ENCODE measurements at places on chromosomes 3 and 15. TPM values are rescaled to one million over a fixed set of nuclear protein-coding genes. Genes with fewer than 3 reads are reported as not detected.
A peak's percentile ranks its signal among the peaks of the same experiment; 100 is the strongest.

GRCh38 chr3:11576453-11576852 is 67.3 kb downstream of the VGLL4 start:
- H3K4me1 ChIP-seq, result peaks cover 74% of the 10 kb centered on the region
- H3K27ac ChIP-seq, result peak overlapping the region; percentile 93
- peaks cover 31% of the 10 kb centered on the region for H3K36me3 ChIP-seq
- DNase-seq, result no peak
- H3K27me3 ChIP-seq, result no peaks in the 10 kb centered on the region
- H3K4me3 ChIP-seq, result no peak overlapping the region

DNA sequence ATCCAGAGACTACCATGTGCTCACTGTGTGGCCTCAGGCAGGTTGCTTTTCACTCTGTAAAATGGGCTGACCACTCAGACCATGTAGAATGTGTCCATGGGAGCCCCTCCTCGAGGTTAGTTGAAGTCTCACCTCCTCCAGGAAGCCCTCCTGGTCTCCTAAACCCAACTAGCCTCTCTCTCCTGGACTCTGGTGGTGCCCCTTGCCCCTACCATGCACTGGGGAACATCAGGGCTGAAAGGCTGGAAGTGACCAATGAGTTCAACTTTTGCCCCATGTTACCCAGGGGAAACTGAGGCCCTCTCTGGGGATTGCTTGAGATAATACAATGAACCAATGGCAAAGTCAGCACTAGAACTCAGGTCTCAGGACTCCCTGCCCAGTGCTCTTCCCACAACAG is 69.2 kb upstream of the SLC6A6 start:
- peaks cover 8% of the 10 kb centered on the region for H3K4me1 ChIP-seq
- DNase-seq, result no peak
- no peak overlapping the region for H3K4me3 ChIP-seq
- H3K27me3 ChIP-seq, result peaks cover 2% of the 10 kb centered on the region
- no peaks in the 10 kb centered on the region for H3K36me3 ChIP-seq

GRCh38 chr3:20537234-20537633 is 351.2 kb upstream of the SGO1 start:
- no peak overlapping the region for H3K4me3 ChIP-seq
- no peaks in the 10 kb centered on the region for H3K36me3 ChIP-seq
- DNase-seq, result no peak
- no peak overlapping the region for H3K27ac ChIP-seq
- H3K27me3 ChIP-seq, result no peaks in the 10 kb centered on the region
- H3K4me1 ChIP-seq, result no peaks in the 10 kb centered on the region

Gene WDR93
- total RNA-seq, result not detected

GRCh38 chr15:60800299-60801072 is 321.5 kb upstream of the ICE2 start:
- no peaks in the 10 kb centered on the region for H3K27me3 ChIP-seq
- DNase-seq, result no peak
- H3K4me1 ChIP-seq, result peaks cover 39% of the 10 kb centered on the region

Gene MYNN
- 14.3 TPM for total RNA-seq
